ENCODE measurements at places on chromosomes 11 and 22. TPM values are rescaled to one million over a fixed set of nuclear protein-coding genes. Genes with fewer than 3 reads are reported as not detected.
A peak's percentile ranks its signal among the peaks of the same experiment; 100 is the strongest.

- H3K27me3 ChIP-seq: no peaks in the 10 kb centered on the region
- no peak overlapping the region for H3K27ac ChIP-seq
- no peaks in the 10 kb centered on the region for H3K4me1 ChIP-seq
- H3K4me3 ChIP-seq: no peak overlapping the region
- no peak for DNase-seq
Measured at GRCh38 chr11:74427384-74427886, 29.2 kb upstream of the PGM2L1 start.

DNA sequence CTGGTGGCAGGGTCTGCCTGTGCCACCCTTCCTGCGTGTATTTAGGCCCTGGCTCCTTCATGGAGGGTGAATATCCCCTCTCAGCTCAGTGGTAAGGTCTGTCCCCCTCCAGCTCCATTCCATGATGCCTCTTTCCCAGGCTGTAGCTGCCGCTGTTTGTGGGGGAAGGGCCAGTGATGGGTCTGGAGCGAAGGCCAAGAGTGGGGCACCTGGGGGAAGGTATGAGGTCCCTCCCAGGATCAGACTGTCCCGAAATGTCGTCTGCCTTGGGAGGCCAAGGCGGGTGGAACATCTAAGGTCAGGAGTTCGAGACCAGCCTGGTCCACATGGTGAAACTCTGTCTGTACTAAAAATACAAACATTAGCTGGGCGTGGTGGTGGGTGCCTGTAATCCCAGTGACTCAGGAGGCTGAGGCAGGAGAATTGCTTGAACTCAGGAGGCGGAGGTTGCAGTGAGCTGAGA lies 1.1 kb downstream of the CD151 start:
- H3K4me3 ChIP-seq: peak overlapping the region; percentile 68
- H3K36me3 ChIP-seq: peaks cover 8% of the 10 kb centered on the region
- DNase-seq: no peak

DNA sequence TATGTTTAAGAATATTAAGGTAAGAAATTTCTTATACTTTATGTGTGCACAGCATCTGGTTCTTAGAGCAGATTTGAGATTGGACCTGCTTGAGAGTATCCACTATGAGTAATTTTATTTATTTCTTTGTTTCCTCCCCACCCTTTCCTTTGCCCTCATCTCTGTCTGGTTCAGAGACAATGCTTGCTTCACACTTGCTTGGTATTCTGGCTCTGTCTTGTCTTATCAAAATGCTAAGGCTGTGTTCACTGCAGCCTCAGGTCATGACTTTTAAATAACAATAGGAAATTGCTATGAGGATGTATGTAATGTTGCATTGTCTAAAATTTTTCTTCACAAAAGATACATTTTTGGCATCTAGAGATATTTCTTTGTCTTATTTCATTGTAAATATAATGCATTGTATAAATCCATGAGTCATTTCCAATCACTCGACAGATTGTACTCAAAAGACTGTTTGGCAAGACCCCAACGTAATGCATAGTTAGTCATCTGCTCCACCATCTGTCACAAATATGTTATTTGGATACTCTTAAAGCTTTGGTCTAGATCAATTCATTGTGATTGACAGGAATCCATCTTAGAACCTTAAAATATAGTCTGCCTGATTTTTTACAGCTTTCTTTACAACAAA lies 395.7 kb downstream of the AASDHPPT start:
- DNase-seq: no peak
- no peaks in the 10 kb centered on the region for H3K4me1 ChIP-seq
- H3K27me3 ChIP-seq: no peaks in the 10 kb centered on the region
- H3K27ac ChIP-seq: no peak overlapping the region

DNA sequence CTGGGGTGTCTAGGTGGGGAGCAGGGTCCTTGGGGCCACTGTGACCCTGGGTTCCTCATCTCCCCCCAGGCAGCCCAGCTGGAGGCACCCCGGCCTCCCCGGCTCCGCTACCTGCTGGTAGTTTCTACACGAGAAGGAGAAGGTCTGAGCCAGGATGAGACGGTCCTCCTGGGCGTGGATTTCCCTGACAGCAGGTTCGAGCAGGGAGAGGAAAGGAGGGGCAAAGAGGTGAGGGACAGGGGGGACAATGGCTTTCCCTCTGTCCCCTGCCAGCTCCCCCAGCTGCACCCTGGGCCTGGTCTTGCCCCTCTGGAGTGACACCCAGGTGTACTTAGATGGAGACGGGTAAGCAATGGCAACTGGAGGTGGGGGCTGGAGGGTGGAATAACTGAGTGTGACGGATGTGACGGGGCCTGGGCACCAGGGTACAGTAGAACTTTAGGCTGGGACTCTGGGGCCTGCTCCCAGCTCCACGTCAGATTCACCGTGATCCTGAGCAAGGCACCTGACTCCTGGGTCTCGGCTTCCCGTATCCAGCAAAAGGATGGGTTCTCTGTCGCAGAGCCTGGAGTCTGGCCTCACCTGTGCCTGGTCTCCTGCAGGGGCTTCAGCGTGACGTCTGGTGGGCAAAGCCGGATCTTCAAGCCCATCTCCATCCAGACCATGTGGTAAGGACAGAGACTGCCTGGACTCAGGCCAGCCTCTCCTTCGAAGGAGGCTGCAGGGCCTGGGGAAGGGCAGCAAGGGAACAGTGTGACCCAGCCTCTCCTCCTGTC lies 3.6 kb downstream of the SSH3 start:
- H3K27ac ChIP-seq: no peak overlapping the region
- peaks cover 12% of the 10 kb centered on the region for H3K36me3 ChIP-seq
- no peaks in the 10 kb centered on the region for H3K27me3 ChIP-seq
- DNase-seq: no peak
- peaks cover 2% of the 10 kb centered on the region for H3K4me1 ChIP-seq
- H3K4me3 ChIP-seq: no peak overlapping the region

Gene GPHA2
- total RNA-seq: not detected

- H3K27me3 ChIP-seq: peaks cover 3% of the 10 kb centered on the region
- no peaks in the 10 kb centered on the region for H3K36me3 ChIP-seq
- H3K4me1 ChIP-seq: no peaks in the 10 kb centered on the region
- no peak overlapping the region for H3K27ac ChIP-seq
Measured at GRCh38 chr11:111047374-111047773, 198.2 kb upstream of the POU2AF2 start.

- DNase-seq: no peak
- H3K27ac ChIP-seq: no peak overlapping the region
- H3K27me3 ChIP-seq: no peaks in the 10 kb centered on the region
- H3K4me3 ChIP-seq: no peak overlapping the region
- no peaks in the 10 kb centered on the region for H3K36me3 ChIP-seq
Measured at GRCh38 chr11:32139896-32140520, 49.1 kb downstream of the RCN1 start.

GRCh38 chr11:68549789-68550484 lies 89.4 kb downstream of the PPP6R3 start:
- peaks cover 45% of the 10 kb centered on the region for H3K4me1 ChIP-seq
- no peak for DNase-seq
- peak overlapping the region; percentile 86 for H3K27ac ChIP-seq
- H3K27me3 ChIP-seq: no peaks in the 10 kb centered on the region
- H3K36me3 ChIP-seq: peaks cover 77% of the 10 kb centered on the region
- peak overlapping the region; percentile 59 for H3K4me3 ChIP-seq

DNA sequence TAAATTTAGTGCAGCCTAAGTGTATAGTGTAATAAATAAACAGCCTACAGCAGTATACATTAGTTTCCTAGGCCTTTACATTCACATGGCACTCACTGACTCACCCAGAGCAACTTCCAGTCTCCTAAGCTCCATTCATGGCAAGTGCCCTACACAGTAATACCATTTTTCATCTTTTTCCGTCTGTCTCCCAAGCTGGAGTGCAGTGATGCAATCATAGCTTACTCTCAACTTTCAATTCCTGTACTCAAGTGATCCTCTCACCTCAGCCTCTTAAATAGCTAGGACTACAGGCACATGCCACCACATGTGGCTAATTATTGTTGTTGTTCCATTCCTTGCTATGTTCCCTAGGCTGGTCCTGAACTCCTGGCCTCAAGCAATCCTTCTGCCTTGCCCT lies 54.4 kb downstream of the FCHSD2 start:
- H3K27me3 ChIP-seq: no peaks in the 10 kb centered on the region
- no peak overlapping the region for H3K27ac ChIP-seq
- H3K36me3 ChIP-seq: peaks cover 25% of the 10 kb centered on the region
- H3K4me1 ChIP-seq: peaks cover 2% of the 10 kb centered on the region
- H3K4me3 ChIP-seq: no peak overlapping the region

Gene TSPAN32
- total RNA-seq: 4.6 TPM

- no peak overlapping the region for H3K4me3 ChIP-seq
- peaks cover 4% of the 10 kb centered on the region for H3K36me3 ChIP-seq
- H3K4me1 ChIP-seq: peaks cover 6% of the 10 kb centered on the region
- peaks cover 5% of the 10 kb centered on the region for H3K27me3 ChIP-seq
Measured at GRCh38 chr11:4459500-4459899, 10.4 kb downstream of the OR52K2 start.

DNA sequence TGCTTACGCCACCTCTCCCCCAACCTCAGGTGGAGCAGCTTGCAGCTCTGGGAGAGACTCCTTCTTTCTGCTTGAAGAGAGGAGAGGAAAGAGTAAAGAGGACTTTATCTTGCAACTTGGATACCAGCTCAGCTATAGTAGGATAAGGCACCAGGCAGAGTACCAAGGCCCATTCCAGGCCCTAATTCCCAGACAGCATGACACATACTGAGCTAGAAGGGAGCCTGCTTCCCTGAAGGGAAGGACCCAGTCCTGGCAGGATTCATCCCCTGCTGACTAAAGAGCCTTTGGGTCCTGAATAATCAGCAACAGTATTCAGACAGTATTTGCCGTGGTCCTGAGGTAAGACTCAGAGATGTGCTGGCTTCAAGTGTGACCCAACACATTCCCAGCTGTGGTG lies 41.4 kb downstream of the PPME1 start:
- peaks cover 74% of the 10 kb centered on the region for H3K36me3 ChIP-seq
- peaks cover 4% of the 10 kb centered on the region for H3K4me1 ChIP-seq
- H3K4me3 ChIP-seq: no peak overlapping the region
- no peaks in the 10 kb centered on the region for H3K27me3 ChIP-seq
- DNase-seq: no peak

GRCh38 chr11:134139303-134139872 lies 70.5 kb downstream of the JAM3 start:
- H3K27ac ChIP-seq: no peak overlapping the region
- peaks cover 12% of the 10 kb centered on the region for H3K4me1 ChIP-seq
- H3K36me3 ChIP-seq: no peaks in the 10 kb centered on the region
- no peak overlapping the region for H3K4me3 ChIP-seq

GRCh38 chr11:79406376-79406775 lies 34.5 kb downstream of the TENM4 start:
- H3K36me3 ChIP-seq: no peaks in the 10 kb centered on the region
- DNase-seq: no peak
- no peaks in the 10 kb centered on the region for H3K4me1 ChIP-seq
- no peak overlapping the region for H3K4me3 ChIP-seq

DNA sequence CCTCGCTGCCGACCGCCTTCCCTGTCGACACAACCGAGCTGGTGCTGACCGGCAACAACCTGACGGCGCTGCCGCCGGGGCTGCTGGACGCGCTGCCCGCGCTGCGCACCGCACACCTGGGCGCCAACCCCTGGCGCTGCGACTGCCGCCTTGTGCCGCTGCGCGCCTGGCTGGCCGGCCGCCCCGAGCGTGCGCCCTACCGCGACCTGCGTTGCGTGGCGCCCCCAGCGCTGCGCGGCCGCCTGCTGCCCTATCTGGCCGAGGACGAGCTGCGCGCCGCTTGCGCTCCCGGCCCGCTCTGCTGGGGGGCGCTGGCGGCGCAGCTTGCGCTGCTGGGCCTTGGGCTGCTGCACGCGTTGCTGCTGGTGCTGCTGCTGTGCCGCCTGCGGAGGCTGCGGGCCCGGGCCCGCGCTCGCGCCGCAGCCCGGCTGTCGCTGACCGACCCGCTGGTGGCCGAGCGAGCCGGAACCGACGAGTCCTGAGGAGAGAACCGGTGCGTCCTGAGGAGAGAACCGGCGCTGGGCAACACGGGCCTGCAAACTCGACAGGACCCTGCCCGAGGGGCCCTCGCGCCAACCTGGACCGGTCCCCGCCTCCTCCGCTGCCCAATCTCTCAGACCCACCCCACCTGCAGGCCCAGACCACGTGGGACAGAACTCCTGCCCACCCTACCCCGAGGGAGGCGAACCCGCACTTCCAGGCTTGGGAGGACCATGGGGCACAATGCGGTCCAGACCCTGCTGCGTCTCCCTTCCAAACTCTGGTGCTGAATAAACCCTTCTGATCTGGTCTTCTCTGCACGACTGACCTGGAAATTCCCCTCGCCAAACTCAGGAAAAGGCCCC lies 866 bp downstream of the GP1BB start:
- no peaks in the 10 kb centered on the region for H3K36me3 ChIP-seq
- H3K27ac ChIP-seq: no peak overlapping the region
- peak; percentile 19 for DNase-seq

DNA sequence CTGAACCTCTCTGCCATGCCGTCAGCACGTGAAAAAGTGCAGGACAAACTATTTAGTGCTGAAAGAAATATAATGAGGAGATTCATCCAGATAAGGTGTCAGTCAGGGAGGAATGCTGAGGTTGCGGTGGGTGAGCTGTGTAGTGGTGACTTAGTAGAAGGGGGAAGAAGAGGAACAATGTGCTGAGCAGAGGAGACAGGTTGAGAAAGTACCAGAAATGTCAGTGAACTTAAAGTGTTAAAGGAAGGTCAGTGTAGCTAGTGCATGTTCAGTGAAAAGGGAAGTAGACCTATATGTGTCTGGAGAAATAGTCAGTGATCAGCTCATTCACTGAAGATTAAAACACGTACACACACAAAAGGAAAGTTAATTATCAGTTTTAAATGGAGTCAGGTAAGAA lies 237.6 kb upstream of the CCDC179 start:
- H3K27ac ChIP-seq: no peak overlapping the region
- no peak for DNase-seq
- H3K36me3 ChIP-seq: no peaks in the 10 kb centered on the region
- no peak overlapping the region for H3K4me3 ChIP-seq
- H3K27me3 ChIP-seq: no peaks in the 10 kb centered on the region
- H3K4me1 ChIP-seq: no peaks in the 10 kb centered on the region

DNA sequence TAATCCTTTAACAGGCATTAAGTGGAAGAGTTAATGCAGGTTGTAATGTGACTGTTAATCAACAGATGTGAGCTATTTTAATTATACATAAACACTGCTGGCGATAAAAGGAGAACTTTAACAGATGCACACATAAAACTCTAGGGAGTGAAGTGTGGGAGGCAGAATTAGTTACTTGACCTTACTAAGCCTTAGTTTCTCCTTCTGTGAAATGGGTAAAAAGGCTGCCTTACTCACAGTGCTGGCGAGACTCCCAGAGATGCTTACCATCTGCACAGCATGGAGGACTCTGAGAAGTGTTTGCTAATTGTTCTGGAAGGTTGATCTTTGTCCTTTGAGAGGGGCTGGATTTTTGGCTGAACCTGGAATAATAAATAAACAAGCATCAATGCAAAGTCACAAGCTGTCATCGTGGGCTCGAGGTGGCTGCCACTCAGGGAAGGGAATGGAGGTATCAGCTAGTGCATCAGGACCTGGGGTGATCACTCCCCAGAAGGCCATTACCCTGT lies 58.6 kb upstream of the MPEG1 start:
- peaks cover 4% of the 10 kb centered on the region for H3K4me1 ChIP-seq
- H3K27me3 ChIP-seq: no peaks in the 10 kb centered on the region
- no peak overlapping the region for H3K4me3 ChIP-seq
- H3K27ac ChIP-seq: no peak overlapping the region
- H3K36me3 ChIP-seq: no peaks in the 10 kb centered on the region

- peaks cover 36% of the 10 kb centered on the region for H3K4me1 ChIP-seq
- no peak overlapping the region for H3K4me3 ChIP-seq
- no peaks in the 10 kb centered on the region for H3K36me3 ChIP-seq
- no peak overlapping the region for H3K27ac ChIP-seq
- H3K27me3 ChIP-seq: no peaks in the 10 kb centered on the region
Measured at GRCh38 chr11:102600666-102601065, 24.5 kb downstream of the MMP20 start.
